ENCODE measurements at places on chromosomes 11 and 22.

DNA sequence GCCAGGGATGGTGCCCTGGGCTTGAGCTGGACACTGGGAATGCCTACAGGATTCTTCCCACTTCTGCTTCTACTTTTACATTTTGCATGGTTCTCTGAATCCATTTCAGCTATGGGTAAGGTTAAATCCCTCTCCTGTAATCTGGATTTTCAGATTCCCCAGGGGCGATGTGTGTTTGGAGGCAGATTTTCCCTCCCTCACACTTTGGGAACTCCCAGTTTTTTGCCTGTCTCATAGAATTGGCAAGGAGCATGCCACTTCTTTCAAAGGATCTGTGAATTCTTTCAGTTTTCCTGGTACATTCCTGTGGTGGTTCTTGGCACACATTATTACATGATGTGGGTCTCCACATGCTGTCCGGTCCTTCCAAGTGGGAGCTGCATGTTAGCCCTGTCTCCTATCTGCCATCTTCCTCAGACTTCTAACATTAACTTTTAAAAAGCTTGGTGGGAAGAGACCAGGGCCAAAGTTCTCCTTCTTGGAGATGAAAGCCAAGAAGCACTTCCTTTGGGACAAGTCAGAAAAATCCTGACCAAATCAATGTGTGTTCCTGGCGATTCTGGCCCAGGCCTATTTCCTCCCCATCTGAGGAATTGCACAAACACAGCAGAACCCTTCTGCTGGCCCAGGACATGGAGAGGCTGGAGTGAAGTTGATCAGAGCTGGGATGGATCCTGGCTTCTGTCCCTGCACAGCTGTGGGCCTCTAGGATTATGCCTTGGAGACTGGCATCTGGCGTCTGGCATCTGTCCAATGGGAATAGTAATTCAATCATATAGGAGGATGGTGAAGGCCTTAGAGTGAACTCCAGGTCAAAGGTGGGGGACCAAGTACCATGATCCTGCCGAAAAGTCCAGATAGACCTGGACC, 5.4 kb upstream of the APOL2 start:
- no peak for DNase-seq

DNA sequence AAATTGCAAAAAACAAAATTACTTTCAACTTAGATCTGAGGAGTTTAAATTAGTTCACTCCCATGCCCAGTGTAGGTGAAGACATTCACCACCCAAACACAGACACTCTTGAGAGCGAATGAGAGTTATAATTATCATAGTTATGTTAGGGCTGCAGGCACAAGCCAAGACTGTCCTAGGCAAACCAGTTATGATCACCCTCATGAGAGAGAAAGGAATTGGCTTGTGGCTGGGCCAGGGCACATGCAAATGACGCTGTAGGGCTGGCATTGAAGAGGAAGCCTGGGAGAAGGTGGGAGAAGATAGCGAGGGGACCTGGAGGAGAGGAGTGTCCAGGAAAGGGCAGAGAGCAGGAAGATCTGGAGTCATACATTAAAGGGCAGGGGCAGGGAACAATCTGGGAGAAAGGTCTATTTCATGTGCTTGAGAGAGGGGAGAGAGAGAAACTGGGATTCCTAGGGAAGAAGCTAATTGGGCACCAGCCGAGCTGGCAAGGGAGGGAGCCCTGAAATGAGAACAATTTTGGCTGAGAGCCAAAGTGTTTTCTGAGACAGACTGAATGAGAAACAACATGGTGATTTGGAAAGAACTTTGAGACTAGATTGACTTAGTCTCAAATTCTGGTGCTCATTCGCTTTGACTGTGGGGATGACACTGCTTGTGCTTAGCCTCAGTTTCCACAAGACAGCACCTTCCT, 279.9 kb downstream of the KIRREL3 start:
- DNase-seq, result no peak

- DNase-seq, result no peak
Observed at GRCh38 chr11:3037040-3037944, 19.9 kb downstream of the CARS1 start.

GRCh38 chr22:36816636-36817524, at the start of gene PVALB:
Gene PVALB (minus strand): TSS chr22:36817035. CDS start chr22:36817005, 30 bp downstream.
- no peak for DNase-seq

DNA sequence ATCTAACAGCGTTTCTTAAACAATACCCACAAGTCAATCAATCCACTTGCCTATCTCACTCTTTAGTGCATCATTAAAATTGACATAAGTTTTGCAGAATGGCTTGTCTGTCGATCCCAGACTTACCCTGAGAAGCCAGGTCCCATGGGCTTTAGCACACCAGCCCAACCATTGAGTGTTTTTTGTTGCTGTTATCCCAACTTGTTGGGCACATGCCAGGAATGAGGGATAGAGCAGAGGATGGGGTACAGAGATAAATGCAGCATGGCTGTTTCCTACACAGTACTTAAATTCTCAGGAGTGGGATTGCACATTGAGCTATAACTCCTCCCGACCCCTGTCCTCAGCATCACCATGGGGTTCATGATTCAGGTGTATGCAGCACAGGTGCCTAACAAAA, 64.2 kb upstream of the RASSF10 start:
- no peak for DNase-seq

- DNase-seq, result no peak
Observed at GRCh38 chr11:72617080-72617762, 57.0 kb downstream of the PDE2A start.

- no peak for DNase-seq
Observed at GRCh38 chr11:125253795-125254525, 89.4 kb downstream of the PKNOX2 start.

DNA sequence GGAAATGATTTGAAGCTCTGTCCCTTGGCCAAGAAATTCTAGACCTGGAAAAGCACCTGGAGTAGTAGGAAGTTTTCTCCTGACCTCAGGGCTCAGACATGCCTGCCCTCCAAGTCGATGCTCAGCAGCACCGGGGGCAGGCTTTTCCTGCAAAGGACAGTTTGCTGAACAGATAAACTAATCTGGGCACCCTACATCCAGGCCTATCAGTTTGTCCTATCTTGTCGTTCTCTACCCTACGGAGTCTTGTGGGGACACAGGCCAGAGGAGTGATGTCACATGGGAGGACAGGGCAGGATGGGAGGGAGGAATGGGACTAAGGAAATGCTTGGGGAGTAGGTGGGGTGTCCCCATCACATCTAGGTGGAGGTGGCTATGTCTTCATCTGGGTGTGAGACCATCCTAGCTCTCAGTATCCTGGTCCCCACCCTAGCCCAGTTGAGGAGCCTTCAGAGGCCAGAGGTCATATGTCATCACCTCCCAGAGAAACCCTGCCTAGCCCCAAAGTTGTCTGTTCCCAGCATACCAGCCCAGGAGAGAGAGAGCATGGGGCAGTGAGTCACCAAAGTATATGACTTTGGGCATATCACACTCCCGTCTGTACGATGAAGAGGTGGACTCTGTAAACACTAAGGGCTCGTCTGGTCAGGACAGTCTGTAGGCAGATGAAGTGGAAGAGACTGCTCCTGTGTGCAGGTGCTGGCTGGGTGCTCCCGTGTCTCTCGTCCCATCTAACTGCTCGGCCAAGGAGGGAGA, 18.1 kb upstream of the FCHSD2 start:
- no peak for DNase-seq

DNA sequence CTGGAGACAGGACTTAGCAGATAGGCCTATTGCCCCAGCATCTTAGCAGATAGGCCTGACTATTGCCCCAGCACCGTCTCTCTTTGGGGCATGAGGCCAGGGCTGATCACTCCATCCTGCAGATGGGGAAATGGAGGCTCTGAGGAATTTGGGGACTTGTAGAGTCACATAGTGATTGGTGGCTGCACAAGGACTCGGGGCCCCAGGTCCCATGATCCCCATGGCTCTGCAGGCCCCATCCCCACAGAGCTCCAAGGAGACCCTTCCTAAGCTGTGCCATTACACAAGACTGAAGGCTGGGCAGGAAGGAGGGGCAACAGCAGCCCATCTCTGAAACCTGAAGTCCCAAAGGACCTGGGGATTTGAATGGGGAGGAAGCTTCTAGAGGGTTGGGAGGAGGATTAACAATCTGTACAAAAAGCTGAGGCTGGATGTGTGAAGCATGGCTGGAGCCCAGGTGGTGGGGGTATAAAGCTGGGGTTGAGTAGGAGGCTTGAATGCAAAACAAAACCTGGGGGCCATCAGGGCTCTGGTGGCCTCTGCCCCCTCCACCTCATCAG, 1.6 kb downstream of the ARAP1 start:
- DNase-seq, result no peak

DNA sequence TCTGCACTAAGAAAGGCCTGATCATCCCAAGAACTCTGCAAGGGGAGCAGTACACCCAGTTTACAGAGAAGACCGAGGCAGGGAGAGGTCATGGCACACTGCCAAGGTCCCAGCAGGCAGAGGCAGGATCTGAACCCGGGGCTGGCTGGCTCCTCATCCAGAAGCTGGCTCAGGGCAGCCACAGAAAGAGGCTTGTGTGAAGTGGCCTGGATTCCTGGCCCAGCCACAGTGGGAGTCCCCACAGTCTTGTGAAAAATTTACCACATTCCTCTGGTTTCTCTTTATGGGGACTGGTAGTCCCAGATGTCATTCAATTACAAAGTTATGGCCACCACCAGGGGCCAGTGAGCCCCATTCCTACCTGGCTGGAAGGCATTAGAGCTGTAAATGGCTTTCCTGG, 440.5 kb downstream of the MIAT start:
- DNase-seq, result no peak

DNA sequence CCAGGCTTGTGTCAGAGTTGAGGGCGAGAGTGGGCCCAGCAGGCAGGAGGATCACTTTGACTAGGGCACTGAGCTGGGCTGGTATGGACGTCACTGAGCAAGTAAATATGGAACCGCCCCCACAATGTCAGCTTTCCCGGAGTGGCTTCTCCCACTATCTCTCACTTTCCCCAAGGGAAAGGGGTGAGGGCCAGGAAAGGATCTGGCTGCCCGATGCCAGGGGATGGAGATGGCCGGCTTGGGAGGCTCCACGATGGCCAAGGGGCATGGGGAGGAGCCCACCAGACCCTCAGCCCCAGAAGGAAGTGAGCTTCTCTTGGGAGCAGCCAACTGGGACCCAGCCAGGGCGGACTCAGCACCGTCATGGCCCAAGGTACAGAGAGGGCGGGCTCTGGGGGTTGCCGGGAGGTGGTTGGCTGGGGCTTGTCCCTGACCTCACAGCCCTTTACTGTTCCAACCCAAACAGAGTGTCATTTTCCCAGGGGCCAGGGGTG, 8.7 kb downstream of the PRDM11 start:
- no peak for DNase-seq

DNA sequence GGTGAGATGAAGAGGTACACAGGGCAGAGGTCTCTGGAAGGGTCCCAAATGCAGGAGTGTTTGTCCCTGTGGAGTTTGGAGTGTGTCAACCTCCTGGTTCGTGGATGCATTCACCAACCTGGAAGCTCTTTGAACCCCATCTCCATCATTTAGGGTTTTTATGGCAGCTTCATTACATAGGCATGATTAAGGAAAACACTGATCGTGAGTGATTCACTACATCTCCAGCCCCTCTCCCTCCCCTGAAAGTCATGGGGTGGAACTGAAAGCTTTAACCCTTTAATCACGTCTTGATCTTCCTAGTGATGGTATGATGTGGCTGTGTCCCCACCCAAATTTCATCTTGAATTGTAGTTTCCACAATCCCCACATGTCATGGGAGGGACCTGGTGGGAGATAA, 19.8 kb upstream of the INCENP start:
- DNase-seq, result no peak

- DNase-seq, result no peak
Observed at GRCh38 chr11:6648501-6648900, 7.1 kb downstream of the DCHS1 start.

GRCh38 chr11:46363455-46364005, 16.3 kb downstream of the DGKZ start:
- DNase-seq, result no peak

DNA sequence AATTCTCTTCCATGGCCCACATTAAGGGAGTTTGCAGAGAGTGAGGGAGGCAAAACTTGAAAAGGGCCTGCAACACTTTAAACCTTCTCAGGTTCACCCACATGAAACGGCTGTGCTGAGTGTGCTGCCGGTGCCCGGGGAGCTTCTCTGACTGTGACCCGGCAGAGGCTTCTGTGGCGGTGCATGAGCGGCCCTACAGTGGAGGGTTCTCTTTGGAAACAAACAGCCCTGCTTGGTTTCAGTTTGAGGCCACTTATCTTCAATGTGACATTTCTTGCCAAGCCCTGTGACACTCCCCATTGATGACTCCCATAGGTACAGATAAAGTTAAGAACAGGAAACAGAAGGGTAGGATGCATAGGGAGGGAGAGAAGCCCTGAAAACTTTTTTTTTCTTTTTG, 31.8 kb downstream of the FAM118A start:
- DNase-seq, result peak; percentile 48

GRCh38 chr11:10605941-10606381, 37.5 kb upstream of the LYVE1 start:
- DNase-seq, result no peak

GRCh38 chr11:35088676-35089075, 50.3 kb upstream of the CD44 start:
- DNase-seq, result no peak

DNA sequence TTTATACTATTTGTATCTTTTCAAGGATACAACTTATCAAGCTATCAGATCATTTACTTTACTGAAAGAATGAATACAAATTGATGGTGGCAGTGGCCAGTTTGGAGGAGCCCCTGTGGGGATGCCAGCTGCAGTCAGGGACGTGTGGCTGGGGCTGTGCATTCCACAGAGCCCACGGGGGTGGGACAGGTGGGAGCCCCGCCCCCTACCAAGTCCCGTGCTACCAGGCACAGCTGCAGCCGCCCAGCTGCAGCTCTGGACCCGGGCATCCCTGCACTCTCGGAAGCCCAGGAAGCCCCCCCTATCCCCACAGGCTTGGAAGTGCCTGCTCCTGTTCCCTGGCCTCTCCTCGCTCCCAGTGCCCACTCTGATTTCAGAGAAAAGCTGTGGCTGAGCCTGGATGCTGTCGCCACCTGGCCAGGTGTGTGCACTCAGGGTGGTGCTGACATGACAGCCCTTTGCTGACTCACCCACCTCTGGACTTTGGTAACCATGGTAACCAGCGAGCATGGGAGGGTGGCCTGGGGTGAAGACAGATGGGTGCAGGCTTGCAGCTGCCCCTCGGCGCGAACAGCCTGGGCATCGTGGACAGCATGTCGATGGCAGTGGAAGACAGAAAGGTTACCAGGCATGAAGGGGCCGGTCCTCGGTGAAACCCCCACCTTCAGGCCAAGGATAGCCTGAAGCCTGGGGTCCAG, 138.1 kb downstream of the SBF2 start:
- no peak for DNase-seq
